ENCODE measurements at places on chromosomes 5 and 9.

DNA sequence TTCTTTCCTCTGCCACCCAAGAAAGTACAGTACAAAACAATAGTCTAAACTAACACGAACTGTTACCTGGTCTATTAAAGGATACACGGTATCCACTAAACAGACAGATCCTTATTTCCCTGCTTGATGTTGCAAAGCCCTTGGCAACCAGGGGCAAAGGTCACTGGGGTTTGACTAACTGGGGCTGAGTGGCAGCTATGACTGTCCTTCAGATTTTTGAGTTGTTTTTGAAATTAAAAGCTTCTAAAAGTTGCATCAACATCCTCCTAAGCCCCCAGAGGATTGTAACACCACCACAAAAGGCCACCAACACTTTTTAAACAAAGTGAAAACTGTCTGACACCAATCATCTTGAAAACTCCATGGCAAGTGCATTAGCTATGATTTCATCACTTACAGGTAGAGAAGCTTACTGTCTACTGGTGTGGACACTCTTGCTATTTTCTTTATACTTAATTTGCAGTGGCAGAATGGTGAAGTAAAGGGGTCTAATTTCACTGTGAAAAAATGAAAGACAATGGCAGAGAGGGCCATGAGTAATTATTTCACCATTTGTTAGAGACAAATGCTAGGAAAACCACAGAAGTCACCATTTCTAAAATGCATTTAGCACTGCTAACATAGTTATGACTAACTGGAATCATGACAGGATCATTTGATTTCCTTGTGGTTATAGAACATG, 292.4 kb downstream of the EFNA5 start:
- peak; percentile 12 for DNase-seq

DNA sequence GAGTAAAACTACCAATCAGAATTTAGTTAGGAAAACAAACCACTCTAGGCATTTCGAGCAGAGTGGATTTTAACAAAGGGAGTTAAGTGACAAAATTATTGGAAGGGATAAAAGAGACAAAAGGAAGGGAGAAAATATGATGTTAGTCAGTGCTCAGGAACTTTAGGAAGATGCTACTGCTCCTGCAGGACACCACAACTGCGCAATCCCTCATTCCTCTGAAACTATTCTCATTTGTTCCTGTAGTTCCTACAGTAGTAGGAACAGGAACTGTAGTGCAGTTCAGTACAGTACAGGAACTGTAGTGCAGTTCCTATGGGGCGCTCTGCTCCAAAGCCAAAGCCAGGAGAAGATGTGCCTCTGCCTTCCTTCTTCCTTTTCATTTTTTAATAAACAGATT, 29.9 kb upstream of the MEGF10 start:
- no peak for DNase-seq

GRCh38 chr9:94919376-94920098, 193.0 kb downstream of the AOPEP start:
- peak; percentile 36 for DNase-seq

- no peak for DNase-seq
Observed at GRCh38 chr5:148729182-148729581, 74.9 kb upstream of the HTR4 start.

DNA sequence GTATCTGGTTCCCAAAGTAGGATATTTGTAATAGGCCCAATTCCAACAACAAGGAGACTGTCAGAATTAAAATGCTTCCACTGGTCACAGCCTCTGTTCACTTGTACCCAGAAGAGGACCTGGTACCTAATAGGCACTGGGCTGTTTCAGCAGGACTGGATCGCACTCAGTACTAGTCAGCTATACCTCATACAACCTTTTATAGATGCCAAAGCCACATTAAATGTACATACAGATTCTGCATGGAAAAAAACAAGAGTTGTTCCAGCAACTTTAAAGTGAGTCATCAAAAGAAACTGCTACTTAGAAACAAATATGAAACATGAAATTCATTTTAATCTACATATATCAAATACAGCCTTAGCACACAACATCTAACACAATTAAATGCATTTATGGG, 87.5 kb downstream of the GPR21 start:
- no peak for DNase-seq

GRCh38 chr9:129182625-129183494, 4.8 kb upstream of the IER5L start:
- no peak for DNase-seq

- DNase-seq: peak; percentile 58
Observed at GRCh38 chr5:139668064-139668880, 20.1 kb downstream of the CXXC5 start.

DNA sequence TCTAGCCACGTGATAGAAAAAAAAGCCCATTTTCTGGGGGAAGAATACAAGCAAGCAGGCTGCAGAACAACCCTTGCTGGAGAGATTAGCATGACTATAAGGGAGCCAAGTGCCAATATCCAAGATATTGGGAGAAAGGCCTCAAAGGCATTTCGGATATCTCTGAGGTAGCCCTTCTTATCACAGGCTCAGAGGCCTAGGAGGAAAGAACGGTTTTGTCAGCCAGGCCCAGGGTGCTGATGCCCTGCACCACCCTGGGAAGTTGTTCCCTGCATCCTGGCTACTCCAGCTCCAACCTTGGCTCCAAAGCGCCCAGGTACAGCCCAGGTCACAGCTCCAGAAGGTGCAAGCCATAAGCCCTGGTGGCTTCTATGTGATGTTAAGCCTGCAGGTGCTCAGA, 66.4 kb downstream of the C9orf153 start:
- DNase-seq: no peak

DNA sequence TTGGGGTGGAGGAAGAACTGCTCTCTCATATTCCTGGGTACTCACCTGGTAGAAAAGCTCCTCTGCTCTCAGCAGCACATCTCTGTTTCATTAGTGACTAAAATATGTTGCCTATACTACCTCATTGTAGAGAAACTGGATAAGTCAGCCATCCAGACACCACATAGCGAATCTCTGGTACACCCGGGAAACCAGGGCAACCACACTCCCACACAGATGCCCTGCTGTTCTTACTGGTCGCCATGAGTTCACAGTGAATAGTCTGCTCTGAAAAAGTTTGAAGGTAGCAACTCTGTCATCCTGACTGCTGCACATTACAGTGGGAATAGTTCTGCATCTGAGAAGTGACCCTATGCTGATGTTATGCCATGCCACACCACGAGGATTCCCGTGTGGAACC, 135.0 kb downstream of the ENTREP1 start:
- DNase-seq: no peak

- DNase-seq: no peak
Observed at GRCh38 chr5:51449026-51449425, 65.8 kb downstream of the ISL1 start.

DNA sequence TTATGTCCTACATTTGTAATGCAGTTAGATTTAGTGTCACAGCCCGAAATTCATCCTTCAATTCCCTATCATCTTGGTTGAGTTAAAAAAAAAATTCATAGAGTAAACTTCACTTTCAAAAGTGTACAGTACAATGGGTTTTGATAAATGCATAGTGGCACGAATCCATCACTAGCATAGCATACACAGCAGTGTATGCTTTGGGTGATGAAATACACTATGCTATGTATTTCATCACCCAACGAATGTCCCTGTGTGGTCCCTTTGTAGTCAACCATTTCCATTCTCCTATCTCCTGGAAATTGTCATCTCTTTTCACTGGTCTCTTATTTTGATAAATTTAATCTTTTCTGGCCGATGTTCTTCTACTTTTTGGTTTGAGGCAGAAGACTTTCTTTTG, 129.4 kb upstream of the BASP1 start:
- peak; percentile 55 for DNase-seq

DNA sequence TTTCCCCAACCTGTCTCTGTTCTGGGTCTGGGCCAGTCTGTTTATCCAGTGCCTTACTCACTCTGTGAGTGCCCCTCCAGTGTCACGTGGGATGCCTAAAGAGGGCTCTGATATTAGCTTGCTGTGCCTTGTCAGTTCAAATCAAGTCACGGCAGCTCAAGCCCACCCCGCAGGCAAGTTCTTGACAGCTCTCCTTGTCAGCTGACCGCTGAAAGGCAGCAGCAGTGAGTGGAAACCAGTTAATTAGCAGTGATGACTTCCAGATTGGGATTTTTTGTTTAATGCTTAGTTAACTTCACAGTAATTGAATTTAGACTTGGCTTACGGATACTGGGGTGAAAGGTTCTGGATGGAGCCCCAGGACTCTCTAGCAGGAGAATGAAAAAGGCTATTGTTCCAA, 210.1 kb downstream of the PSAT1 start:
- DNase-seq: no peak

Data from fibroblast of lung (primary cell).